ENCODE measurements at places on chromosomes 1 and 21.

DNA sequence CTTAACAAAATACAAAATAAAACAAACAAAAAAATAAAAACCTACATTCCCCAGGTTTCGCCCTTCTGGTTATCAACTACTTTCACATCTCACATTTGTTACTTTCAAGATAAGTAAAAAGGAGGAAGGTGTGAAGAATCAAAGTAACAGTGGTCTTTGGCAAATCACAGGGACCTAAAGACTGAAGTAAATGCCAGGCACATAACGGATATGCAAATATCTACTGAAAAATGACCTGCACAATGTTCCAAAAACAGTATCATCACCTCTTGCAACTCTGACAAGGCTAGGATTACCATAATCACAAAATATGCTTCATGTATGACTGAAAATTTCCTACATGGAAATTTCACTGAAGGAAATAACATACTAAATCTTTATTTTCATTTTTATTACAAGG lies 29.3 kb downstream of the COP1 start:
- DNase-seq, result no peak

- DNase-seq, result no peak
Observed at GRCh38 chr1:25450891-25451290, 20.2 kb downstream of the MACO1 start.

DNA sequence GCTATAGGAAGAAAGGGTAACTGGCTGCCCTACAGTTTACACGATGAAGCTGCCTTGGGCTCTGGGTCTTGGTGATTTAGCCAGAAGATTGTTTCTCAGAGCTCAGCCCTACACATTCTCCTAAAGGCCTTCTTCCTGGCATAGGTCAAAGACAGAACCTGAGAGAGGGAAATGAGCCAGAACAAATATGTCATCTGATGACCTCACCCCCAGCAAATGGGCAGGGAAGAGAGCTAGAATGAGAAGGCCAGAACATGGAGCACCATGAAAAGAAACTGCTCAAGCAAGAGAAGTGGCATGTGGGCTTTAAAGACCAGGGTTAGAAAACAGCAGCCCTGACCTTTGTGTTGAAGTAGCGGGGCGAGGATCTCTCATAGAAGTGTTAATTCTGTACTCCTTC lies 5.5 kb upstream of the ILDR2 start:
- no peak for DNase-seq

DNA sequence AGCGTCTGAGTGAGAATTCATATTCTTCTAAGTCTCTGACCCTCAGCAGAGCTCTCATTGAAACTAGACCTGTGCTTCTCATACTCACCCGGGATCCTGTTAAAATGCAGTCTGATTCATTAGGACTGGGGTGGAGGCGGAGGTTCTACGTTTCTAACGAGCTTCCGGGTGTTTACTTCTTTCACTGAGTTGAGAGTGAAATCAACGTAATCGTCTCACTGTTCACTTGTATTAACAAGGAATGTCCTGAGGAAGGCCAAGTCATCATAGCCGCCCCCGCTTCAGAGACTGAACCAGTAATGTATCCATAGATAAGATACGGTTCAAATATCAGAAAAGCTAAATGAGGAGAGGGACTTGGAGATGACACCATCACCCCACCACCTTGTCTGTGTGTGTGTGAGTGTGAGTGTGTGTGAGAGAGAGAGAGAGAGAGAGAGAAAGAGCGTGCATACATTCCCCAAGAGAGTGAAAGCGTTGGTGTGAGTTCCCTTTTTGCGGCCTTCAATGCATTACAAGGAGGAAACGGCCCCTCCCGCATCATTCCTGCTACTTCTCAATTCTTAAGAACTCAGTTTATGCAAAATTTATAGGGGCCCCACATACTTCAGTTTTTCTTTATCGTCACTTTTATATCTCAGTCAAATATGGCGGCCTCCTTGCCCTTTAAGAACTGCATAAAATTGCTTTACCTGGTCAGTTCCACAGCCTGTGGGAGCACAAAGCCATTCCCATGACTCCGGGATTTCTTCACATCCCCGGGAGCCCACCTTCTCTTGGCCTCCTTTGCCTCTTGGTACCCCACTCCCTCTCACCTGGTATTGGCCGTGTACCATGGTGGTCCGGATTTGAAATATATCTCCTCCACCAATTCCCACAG lies 19.8 kb downstream of the KMO start:
- no peak for DNase-seq

GRCh38 chr1:178702146-178702545 lies 22.9 kb upstream of the RALGPS2 start:
- DNase-seq, result no peak

DNA sequence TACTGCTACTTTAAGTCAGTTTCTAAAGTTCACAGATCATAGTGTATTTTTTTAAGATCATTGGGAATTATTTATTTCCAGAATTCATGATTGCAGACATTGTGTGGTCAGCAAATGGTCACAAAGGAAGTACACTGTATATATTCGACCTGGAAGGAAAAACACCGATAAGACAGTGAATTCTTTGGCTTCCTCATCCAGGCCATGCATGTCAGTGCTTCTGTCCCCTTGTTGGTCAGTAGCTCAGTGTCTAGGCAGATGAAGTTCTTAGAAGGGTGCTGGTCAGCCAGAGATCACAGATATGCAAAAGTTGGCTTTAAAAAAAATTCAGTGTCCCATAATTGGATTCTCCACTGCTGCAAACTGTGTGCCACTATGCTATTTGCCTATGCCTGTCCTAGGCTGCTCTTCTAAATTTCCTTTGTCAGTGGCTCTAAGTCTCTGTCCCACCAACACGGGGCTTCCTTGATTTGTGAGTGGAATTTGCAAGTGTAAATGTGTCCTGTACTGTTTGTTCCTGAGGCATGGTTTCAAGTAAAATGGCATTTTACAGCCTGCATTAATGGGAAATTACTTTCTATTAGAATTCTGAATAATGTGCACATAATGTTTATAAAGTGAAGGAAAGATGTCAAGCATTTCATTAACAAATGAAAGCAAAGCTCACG lies 12.0 kb upstream of the VAMP4 start:
- no peak for DNase-seq

DNA sequence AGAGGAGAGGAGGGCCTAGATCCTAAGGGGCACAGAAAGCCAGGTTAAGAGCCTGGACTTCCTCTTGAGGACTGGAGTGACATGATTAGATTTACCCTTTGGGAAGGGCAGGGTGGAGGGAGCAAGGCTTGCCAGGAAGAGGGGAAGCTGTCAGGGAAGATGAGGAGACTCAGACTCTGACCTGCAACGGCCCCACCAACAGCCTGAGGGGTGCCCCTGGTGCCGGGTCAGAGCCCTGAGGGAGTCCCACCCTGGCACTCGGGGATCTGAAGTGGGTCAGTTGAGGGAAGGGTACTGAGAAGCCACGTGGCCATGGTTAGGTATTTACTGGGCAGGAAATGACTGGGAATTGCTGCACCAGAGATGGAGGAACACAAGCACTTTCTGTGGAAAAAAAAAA lies 9.8 kb downstream of the ECE1 start:
- DNase-seq, result no peak

- DNase-seq, result no peak
Observed at GRCh38 chr1:226964611-226965486, 24.8 kb downstream of the COQ8A start.

- no peak for DNase-seq
Observed at GRCh38 chr1:20399606-20400180, 86.3 kb downstream of the CAMK2N1 start.

DNA sequence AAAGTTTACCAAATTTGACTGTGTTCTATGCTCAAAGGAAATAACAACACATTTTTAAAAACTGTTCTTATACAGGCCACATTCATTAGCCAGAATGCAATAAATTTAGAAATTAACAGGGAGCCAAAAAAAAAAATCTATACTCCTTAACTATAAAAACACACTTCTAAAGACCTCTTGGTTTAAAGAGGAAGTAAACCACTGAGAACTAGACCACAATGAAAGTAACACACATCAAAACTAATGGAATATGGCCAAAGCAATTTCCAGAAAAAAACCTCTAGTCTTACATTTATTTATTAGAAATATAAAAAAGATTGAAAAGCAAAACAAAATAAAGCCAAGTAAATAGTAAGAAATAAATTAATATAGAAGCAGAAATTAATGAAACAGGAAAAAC lies 48.9 kb upstream of the GADD45A start:
- no peak for DNase-seq

DNA sequence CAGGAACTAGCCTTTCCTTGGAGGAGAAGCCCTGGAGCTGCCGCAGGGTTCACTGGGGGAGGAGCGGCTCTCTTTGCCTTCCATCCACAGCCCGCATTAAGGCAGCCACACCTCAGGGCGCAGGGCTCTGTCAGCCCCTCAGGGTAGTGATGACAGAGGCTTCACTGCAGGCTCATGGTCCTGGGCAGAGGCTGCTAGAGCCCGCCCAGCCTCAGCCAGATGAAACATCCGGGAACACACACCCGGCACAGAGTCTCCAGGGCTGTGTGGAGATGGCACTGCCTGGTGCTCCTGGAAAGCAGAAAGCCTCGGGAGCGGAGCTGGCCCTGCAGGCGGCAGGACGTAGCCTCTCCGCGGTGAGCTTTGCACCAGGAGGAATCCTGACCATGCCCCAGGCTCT lies 29.4 kb upstream of the PEX10 start:
- DNase-seq, result no peak

DNA sequence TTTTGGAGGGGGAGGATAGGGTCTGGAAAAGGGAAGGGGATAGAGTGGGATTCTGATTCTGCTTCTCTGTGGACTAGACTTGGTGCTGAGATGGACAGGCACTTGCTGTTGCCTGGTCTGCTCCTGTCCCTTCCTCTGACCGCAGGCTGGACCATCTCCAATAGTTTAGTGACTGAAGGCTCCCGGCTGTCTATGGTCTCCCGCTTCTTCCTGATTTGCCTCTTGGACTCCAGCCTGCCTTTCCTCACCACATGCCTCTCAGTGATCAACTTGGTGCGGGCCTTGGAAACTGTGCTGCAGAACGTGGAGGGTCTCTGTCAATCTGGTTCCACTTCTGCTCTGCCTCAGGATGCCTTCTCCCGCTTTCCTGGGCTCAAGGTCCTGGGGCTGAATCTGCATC lies 6.3 kb upstream of the ZSCAN20 start:
- DNase-seq, result no peak

- no peak for DNase-seq
Observed at GRCh38 chr1:99587008-99587407, 58.9 kb upstream of the PALMD start.

DNA sequence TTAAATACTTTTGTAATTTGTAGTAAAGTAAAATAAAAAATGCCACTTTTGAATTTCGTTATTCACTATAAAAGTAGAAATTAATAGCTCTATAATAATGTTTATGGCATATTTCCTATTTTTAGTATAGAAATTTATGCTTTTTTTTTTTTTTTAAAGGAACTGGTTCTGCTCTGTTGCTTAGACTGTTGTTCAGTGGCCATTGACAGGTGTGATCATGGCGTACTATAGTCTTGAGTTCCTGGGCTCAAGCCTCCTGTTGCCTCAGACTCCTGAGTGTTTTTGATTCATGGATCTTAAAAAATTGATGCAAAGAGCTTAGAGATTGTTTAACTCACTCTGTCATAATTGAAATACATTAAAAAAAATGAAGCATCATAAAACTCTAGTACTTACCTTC lies 53.6 kb downstream of the RPS6KC1 start:
- no peak for DNase-seq

DNA sequence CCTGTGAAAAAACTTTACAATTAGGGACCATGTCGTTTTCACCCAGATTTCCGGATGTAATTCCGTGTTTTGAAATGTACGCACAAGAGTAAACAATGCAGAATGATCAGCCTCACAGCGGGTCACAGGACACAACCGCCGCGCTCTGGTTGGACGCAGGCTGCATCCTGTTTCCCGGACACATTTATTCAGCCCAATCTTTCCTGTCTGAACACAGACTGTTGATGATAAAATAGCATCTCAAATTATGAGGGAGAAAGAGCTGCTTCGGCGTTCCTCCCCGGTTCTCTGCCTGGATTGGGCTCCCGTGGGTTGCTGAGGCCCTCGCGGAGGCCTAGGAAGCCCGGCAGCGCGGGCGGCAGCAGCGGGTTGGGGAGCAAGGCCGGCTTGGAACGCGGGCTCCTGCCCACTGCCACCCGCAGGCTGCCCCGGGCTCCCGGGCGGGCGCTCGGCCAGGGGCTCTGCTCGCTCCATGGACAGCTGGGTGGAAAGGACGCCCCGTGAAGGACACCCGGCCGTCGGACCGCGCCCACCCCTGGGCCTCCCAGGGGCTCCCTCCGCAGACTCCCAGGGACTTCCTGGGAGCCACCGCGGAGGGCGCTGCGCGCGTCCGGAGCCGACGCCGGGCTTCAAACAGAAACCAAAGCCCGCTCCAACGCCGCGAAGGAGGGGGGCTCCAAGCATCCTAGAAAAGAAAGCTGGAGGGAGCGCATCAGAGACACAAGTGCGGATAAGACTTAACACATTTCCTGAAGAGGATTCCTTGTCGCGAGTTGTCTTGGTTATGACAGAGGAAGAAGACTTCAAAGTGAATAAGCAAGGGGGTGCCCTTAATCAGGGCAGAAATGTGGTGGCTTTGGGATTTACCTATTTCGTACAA lies 122.3 kb downstream of the ESRRG start:
- peak; percentile 35 for DNase-seq

DNA sequence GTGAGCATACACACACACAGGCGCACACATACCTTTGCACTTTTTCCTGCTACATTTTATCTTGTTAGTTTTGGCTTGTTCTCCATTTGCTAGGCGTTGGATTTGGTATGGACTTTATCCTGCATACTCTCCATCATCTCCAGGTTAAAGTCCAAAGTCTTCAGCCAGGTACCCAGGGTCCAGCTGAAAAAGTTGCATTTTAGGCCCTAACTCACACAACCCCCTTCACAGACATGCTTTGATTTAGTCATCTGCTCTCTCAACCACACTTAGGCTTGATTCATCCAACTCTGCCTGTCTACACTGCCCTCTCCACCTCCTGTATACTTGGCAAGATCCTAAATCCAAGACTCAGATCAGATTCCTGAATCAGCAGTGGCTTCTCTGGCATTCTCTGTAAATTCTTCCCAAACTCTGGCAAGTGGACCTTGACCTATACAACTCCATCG lies 10.7 kb upstream of the LAMB3 start:
- no peak for DNase-seq

GRCh38 chr1:171173069-171173468 lies 12.0 kb upstream of the FMO2 start:
- DNase-seq, result no peak

DNA sequence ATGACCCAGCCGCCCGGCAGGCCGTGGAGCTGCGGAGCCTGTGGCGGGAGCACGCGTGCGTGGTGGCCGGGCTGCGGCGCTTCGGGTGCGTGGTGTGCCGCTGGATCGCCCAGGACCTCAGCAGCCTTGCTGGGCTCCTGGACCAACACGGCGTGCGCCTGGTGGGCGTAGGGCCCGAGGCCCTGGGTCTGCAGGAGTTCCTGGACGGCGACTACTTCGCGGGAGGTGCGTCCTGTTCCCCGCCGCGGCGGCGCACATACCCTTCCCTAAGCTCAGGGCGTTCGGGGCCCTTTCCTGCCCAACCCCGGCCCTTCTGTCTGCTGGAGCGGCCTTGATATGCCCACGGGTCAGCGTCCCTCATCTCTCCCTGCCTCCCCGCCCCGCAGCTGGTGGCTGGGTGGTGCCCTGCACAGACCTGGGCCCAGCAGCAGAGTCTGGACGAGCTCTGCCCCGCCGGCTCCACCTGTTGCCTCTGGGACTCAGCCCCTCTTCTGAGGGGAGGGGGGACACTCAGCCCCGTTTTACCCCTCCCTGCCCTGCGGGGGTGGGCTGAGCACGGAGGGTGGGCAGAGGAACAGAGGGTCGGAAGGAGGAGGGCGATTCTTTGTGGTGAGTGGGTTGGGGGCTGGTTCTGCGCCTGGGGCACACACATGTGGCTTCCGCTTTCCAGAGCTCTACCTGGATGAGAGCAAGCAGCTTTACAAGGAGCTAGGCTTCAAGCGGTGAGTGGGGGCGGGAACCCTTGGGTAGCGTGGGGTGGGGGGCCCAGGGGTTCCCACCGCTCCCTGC lies 688 bp downstream of the PRXL2B start:
- no peak for DNase-seq

- DNase-seq, result no peak
Observed at GRCh38 chr1:207565546-207566468, 69.8 kb downstream of the CR1 start.
